ENCODE measurements at places on chromosomes 1 and 21.

DNA sequence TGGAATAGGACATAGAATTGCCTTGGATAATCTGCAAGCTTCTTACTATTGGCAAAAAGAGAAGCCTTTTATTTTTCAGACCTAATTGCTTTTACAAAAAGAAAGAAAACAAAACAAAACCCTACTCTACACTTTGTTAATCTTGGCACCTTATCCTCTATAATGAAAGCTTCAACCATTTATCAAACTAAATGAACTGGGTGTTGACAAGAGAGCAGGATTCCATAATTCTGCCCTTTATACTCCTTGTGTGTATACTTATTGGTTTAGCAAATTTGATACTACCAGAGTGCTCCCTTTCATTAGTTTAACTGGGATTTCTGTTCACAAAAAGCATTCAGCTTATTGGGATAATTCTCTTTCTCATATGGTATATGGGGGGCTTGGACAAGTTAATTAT lies 3.0 kb upstream of the TMCC2 start:
- no peak for DNase-seq

- no peak for DNase-seq
Measured at GRCh38 chr21:30072496-30072895, 94.1 kb downstream of the CLDN17 start.

DNA sequence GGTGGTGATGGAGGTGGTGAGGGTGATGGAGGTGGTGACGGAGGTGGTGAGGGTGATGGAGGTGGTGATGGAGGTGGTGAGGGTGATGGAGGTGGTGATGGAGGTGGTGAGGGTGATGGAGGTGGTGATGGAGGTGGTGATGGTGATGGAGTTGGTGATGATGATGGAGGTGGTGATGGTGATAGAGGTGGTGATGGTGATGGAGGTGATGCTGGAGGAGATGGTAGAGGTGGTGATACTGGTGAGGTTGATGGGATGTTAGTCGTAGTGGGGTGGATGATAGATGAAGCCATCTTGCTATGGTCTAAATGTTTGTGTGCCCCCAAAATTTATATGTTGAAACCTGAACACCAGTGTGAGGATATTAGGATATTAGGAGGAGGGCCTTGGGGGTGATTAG lies 25.3 kb upstream of the IFNLR1 start:
- DNase-seq: no peak

- DNase-seq: peak; percentile 87
Measured at GRCh38 chr1:21896652-21897532, 40.2 kb downstream of the HSPG2 start.

DNA sequence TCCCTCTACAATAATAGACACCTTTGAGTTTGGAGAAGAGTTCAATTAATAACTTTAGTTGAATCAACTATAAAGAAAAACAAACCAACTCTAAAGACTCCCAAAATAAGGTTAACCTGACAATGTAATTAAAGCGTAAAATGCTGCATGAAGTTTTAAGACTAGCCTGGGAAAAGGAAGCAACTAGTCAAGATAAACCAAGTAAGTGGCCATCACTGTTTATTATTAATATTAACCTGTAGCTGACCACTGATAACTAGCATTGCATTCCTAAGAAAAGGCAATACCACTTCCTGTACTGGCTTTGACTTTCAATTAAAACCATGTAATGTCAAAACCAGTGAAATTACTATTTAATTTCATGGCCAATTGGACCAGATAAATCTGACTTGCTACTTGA lies 3.0 kb downstream of the PPP1R15B start:
- DNase-seq: no peak

All from dermis blood vessel endothelial cell (primary cell).